ENCODE measurements at places on chromosomes 4 and X. TPM values are rescaled to one million over a fixed set of nuclear protein-coding genes. Genes with fewer than 3 reads are reported as not detected.

DNA sequence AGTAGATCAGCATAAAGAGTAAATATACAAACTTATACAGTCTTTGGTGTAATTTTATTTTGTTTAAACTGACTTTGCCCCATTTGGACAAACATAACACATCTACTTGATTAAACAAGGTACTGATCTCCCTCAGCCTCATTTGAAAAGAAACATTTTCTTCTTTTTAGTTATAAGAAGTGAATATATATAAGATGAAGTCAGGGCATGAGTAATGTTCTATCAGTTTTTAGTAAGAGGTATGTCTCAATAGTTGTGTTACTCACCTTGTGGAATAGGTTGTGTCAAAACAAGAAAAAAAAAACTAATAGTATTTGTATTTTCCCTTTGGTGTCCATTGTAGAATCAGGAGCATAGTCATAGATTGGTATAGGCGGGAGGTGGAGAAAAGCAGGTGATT lies 327.4 kb downstream of the RPA4 start:
- no peak for DNase-seq

Gene ALAS2
- polyA plus RNA-seq = not detected

Gene STATH
- not detected for polyA plus RNA-seq

DNA sequence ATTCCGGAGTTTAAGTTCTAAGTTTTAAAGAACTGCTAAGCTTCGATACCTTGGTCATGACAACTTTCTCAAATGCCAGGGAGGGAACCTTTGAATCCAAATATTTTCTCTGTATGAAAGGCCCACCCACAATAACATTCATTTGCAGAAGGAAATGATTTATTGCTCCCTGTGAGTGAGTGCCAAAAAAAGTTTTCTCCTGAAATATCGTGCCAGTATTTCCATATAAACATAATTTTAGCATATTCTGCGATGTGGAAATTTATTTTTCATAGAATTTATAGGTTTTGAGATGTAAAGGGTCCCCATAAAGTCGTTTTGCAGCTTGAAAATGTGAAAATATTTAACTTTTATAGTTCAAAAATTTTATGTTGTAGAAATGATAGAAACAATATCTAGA lies 53.9 kb downstream of the BMPR1B start:
- no peak for DNase-seq

DNA sequence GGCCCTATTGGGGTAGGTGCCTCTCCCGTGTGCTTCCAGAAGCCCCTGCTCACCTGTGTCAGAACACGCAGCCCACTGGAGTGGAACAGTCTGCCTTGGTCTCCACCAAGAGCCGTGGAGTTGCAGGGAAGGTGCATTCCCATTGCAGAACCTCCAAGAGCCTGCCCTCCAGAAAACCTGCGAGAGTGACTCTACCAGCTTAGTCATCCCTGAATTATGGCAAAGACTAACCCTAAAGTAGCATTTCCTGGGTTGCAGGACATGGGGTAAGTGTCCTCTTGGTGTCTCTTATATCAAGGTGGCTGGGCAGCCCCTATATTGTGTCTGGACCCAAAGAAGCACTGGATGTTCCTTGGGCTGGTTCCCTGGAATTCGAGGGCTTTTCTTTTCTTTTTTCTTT lies 224.6 kb downstream of the BCOR start:
- DNase-seq = no peak

Gene CXorf49
- not detected for polyA plus RNA-seq

DNA sequence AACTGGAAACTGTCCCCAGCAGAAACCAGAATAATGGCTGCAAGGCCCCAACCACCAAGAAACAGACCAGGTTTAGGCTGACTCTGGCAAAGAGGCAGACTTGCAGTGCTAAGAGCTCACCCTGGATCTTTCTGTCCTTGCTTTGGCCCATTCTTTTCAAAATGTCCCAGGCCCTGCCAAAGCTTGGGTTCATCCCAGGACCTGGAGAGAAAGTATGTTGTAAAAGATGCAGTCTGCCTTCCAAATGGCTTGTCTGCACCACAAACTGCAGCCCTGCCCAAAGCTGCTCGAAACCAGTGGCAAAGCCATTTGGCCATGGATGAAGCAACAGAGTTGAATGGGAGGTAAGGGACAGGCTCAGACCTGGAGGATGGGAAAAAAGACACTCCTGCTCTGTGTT lies 38.0 kb upstream of the LNX1 start:
- DNase-seq = no peak

Gene CYSLTR1
- 45.2 TPM for polyA plus RNA-seq

DNA sequence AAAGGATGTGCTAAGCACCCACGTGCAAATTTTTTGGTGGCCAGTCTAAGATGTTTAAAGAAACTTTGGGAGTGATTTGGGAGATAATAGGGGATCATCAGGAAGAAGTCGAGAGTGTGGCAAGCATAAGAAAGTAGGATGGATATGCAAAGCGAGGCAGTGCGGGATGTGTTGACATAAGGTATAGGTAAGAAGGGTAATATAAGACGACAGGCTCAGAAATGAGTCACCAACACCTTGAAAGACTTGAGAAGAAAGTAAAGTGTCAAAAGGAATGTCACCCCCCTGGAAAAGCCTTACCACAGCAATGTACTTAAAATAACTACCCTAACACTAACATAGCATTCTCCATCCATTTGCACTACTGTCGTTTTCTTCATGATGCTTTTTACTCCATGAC lies 69.8 kb upstream of the BMP2K start:
- no peak for DNase-seq

- no peak for DNase-seq
Observed at GRCh38 chrX:135893294-135893817, at the start of the genes CT45A10 and SAGE1. Gene CT45A10 (minus strand): TSS chrX:135893444. CDS start chrX:135885344, 8,100 bp downstream. Gene SAGE1 (plus strand): TSS chrX:135893716. CDS start chrX:135896243, 2,527 bp downstream.

Gene S100G
- not detected for polyA plus RNA-seq

DNA sequence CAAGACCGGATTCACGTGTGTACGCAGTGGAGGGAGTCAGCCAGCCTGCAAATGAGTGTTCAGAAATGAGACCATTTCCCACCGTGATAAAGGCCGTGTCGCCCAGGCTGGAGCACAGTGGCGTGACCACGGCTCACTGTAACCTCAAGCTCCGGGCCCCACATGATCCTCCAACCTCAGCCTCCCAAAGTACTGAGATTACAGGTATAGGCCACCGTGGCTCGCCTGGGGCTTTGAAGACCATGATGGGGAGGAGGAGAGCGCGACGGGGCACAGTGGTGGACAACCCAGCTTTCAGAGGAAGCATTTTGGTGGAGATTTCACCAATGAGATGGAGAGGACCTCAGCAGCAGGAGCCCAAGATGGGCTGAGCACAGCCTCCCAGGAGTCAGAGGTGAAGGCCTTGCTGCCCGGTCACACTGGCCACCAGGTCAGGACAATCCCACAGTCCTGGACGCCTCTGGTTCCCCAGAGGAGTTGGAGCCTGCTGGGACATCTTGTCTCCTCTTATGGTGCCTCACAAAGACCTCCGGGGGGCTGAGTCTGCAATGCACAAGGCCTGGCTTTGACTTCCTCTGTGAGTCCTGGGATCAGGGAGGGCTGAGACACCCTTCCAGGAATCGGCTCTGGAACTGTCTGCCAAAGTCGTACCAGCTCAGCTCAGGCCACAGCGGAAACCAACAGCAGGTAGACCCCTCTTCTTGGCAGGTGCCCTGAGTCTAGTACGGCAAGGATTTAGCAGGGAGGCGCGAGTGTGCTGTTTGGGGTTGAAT lies 22.4 kb upstream of the MXD4 start:
- DNase-seq = no peak

DNA sequence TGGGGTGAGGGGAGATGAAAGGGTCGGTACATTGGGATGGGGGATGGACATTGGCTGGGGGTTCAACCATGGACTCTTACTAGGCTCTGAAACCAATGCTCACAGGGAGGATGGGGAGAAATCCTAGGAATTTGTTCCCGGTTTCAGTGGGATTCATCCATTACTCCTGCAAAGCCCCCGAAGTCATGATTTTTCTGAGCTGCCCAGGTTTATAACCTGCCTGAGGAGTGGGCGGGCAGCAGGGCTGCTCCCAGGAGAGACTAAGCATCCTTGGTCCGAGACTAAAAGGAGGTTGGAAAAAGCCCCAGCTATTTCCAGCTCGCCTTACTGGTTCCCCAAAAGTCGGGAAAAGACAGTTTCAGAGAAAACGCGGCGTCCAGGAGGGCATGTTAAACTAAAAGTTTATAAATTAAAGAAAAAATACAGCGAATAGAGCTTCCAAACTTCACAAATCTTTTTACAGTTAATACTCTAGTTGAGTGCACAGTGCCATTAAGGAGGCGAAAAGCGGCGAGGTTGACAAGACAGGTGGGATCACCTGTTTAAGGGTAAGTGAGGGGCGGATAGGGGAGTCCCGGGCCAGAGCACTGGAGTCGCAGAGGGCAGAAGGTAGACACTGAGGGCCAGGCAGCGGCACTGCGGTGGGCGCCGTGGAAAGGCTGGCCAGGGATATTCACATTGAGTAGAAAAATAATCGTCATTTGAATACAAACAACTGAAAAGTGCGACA lies 3.7 kb downstream of the NKX3-2 start:
- DNase-seq = no peak

Gene ENAM
- polyA plus RNA-seq = not detected

- peak; percentile 81 for DNase-seq
Observed at GRCh38 chrX:19791562-19791961, 95.8 kb downstream of the SH3KBP1 start.

GRCh38 chrX:134525086-134525792 lies 65.3 kb downstream of the HPRT1 start:
- no peak for DNase-seq

DNA sequence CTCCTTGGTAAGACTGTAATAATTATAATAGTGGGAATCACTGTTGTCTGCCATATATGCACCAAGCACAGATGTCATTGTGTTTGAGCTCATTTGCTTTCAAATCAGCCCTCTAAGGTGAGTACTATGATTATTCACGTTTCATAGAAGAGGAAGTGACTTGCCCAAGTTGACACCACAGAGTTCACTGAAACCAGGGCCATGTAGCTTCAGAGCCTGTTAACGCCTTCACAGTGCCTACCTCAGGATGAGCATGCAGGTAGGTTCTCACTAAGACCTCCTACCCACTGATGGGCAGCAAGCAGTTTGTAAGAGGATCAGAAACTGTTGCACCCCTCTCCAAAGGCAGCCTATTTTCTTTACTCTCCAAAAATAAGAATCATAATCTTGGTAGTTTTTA lies 27.4 kb downstream of the TMPRSS11A start:
- no peak for DNase-seq

DNA sequence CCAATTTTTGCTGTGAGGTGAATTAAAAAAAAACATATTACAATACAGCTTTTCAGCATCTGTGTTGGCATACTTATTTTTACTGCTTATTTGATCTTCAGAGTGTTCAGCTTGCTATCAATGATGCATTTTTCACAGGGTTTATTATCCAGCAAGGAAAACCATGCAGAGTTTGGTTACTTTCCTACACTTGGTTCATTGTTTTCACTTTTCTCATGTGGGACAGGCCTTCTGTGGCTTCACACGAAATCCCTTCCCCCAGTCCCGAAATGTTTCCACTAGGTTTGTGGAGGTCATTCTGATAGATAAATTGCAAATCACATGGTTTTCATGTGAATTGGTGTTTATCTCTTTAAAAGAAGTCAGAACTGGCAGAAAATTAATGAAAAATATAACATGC lies 205.8 kb downstream of the SPCS3 start:
- no peak for DNase-seq

Gene CPZ
- not detected for polyA plus RNA-seq

Gene ADH7
- polyA plus RNA-seq = not detected

DNA sequence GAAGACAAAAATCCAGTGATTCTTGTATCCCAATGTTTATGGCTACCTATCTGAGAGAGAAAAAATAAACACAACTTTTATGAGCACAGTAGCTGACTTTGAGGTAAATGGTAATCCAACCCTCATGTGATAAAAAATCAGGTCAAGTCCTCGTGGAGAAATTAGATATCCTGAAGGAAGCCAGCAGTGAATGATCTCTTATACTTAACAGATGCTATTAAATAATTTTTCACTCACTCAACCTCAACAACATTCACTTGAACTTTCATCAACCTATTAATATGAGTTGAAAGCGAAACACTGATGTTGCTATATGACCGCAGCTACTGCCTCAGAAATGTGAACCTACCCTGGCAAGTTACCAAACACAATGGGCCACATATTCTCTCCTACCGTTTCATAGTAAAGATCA lies 105.4 kb downstream of the GPC3 start:
- no peak for DNase-seq

DNA sequence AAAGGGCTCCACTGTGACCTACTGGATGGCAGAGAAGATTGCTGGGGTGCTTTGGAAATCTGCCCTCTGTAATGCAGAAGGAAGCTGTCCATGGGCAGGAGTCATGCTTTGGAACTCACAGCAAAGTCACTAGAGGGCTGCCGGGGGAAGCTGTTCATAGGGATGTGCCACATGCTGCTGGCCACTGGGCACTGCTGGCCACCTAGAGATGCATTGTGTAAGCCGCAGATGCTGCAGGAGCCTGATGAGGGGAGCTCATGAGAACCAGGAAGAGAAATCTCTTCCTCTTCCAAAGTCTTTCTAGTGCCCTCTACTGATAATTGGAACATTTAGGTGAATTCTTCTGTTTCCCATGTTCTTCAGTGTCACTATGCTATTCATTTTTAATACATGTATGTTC lies 31.2 kb upstream of the UXT start:
- peak; percentile 5 for DNase-seq

DNA sequence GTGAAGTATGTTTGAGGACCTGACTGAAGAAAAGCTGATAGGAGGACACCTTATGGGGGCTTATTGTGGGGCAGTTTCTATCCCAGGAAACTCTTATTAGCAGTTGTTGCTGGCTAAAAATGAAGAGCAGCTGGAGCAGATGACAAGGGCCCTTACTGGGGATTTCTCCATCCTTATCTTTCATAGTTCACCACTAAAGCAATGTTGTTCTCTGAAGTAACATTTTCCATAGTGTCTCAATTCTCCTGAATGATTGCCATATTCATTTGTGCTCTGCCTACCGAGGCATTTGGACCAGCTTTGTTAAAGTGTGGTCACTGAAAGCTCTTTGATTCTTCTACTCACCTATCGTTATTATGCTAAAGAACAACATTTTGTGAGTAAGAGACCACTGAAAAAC lies 7.7 kb downstream of the ENOX2 start:
- no peak for DNase-seq

Gene CORIN
- polyA plus RNA-seq = 0.01 TPM

GRCh38 chr4:139903845-139904244 lies 238.2 kb downstream of the MGST2 start:
- peak; percentile 79 for DNase-seq

DNA sequence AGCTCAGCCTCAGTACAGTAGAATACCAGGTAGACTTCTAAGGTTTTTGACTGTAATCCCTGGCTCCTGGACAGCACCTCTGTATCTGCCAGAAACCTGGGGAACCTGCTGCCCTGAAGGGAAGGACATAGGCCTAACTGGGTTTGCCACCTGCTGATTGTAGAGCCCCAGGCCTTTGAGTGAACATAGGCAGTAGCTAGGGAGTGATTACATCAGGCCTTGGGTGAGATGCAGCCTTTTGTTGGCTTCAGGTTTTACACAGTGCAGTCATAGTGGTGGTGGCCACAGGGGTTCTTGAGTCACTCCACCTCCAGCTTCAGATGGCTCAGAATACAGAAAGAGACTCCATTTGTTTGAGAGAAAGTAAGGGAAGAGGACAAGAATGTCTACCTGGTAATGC lies 19.3 kb downstream of the IQCM start:
- DNase-seq = no peak

Gene DOCK11
- 20.8 TPM for polyA plus RNA-seq

GRCh38 chr4:94306713-94307112 lies 35.9 kb downstream of the HPGDS start:
- no peak for DNase-seq

- DNase-seq = peak; percentile 44
Observed at GRCh38 chrX:74133156-74133796, 170.7 kb upstream of the ZCCHC13 start.

All from CD14-positive monocyte (primary cell).